ENCODE measurements at places on chromosomes 5 and 9.

DNA sequence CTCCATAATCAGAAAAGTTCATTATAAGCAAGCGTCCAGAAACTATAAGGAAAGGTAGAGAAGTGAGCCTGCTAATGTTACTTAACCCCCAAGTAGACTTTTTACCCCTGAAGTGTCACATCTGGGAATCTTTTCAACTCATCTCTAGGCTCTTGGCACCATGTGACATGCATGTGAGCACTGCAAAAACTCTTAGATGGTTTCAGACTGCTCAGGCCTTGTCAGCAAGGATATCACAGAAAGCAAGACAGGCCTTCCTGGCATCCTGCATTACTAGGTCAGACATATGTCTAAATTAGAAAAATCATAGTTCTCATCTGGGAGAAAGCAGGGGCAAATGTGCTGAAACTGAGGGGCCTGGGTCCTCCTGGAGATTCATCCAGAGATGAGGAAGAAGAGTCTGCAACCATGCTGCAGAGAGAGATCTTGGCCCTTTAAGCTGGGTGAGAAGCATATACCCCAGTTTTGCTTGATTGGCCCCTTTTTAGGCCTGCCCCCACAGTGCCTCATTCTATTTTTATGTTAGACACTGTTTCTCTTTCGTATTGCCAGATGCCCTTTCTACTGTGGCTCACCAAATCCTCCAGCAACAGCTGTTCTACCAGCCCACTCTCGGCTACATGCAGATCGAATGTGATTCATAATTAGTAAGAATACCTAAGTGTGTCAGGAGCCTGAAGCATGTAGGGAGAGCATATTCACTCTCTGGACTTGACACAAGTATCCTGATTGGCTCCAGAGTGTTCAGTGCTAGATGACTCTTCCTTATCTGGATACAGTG lies 19.0 kb downstream of the TMEM8B start:
- DNase-seq: no peak

- DNase-seq: no peak
These were observed 68.5 kb downstream of the MYO10 start for GRCh38 chr5:16867577-16867953.

DNA sequence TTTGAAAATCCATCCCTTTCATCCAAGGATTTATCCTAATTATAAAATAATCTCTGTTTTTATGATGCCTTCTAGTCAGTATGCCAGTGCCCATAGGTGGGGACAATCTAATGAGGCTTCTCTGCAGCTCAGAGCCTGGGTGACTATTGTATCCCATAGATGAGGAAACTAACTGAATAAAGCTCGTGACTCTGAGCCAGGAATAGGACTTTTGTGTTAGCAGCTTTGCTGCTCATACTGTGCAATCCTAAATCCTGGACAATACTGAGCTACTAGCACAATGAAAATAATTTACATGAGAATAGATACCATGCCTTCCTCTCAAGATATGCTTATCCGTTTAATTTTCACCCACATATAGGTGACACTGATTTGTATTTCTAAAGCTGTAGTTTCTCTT lies 443.0 kb downstream of the PLK2 start:
- DNase-seq: no peak

DNA sequence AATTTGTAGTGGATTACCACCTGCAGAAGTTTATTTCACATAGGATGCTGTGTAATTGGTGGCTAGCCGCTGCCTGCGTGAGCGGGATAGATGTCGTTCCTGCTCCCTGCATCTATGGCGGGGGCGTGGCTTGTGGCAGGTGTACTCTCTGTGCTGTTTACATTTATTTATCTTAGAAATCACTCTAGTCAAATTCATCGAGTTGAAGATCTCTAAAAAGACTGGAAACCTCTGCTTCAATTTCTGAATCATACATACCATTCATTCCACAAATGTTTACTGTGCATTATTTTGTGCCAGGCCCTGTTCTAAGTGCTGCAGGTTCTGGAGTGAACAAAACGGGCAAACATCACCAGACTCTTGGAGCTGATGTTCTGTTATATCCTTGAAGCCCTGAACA lies 11.9 kb downstream of the ROPN1L start:
- no peak for DNase-seq

GRCh38 chr5:76689321-76690036 lies 26.4 kb upstream of the F2R start:
- no peak for DNase-seq

Data from activated T-helper 9 cell treated with anti-CD3 and anti-CD28 coated beads, Interleukin-2, amount 50 U/mL, for 16 hours (primary cell).